ENCODE measurements at places on chromosomes 2 and 18. TPM values are rescaled to one million over a fixed set of nuclear protein-coding genes. Genes with fewer than 3 reads are reported as not detected.

The ST6GAL2 gene
- total RNA-seq = 3.2 TPM

The C2orf42 gene
- 7.6 TPM for total RNA-seq

The RPRM gene
- total RNA-seq = 2.5 TPM

The ALKAL2 gene
- 2.2 TPM for total RNA-seq

DNA sequence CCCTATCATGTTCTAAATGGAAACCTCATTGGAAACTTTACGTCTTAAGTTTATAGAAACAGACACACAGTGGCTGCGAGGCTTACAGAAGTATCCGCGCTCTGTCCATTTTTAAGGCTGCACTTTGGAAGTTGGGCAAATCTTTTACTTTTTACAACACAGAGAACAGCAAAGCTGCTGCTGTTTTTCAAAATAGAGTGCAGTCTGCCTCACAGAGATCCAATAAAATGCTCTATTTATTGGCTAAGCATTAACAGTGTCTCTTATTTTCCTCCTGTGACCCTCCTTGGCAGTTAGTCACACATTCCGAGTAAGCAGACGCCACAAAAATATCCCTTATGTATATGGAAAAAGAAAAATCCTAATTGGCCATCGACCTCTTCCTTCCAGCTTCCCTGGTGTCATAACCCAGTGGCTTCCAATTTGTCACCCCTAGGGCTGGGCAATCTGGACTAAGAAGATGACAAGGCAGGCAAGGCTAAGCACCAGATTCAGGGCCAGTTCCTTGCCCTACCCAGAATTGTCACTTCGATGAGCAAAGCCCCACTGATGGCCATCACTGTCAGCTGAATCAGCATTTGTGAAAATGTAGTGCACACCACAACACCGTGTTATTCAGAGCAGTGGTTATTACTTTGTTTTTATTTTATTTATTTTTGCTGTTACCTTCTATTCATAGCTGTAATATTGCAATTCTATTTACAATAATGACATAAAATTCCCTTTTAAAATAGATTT lies 47.7 kb upstream of the MEIS1 start:
- no peak for DNase-seq

The CCDC68 gene
- 32.5 TPM for total RNA-seq

GRCh38 chr2:34266908-34267697 lies 668.0 kb upstream of the FAM98A start:
- DNase-seq = no peak

The TSPYL6 gene
- not detected for total RNA-seq

The BOLL gene
- total RNA-seq = not detected

- peak; percentile 34 for DNase-seq
Observed at GRCh38 chr2:105697781-105698449, 46.8 kb upstream of the NCK2 start.

The ITGA4 gene
- total RNA-seq = 11.6 TPM

DNA sequence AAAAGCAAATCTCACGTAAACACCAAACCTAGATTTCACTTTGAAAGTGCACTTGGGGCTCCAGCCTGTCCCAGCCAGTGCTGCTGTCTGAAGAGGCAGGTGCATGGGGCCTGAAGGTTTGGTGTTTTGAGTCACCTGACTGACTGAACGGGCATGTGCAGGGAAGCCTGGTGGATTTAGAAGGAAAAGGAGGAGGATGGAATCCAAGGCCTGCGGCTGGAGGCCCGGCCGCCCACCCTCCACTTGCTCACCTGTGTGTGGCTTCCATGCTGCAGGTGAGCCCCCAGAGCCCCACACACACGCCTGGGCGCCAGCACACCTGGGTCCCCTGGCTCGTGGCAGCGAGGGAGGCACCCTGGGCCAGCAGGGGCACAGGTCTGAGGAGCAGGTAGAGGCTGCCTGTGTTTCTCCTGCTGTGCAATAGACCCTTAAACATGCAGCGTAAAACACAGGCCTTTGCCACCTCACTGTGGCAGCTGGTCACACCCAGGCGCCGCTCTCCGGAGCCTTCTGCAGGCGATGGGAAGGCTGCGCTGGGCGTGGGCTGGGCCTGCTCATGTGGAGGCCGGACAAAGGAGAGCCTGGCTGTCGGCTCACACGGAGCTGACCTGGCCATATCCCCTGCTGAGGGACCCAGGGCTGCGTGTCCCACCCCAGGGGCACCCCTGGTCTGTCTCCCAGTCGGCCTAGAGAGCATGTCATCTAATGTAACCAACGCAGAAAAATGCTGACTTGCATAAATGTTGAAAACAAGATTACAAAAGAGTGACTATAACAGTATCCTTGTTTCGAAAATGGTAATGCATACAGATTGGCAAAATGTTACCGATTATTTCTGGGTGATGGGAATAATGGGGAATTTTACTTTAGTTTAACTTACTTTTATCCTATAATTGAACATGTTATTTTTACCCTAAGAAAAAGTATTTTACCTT lies 71.3 kb downstream of the TMEM18 start:
- no peak for DNase-seq
